ENCODE measurements at places on chromosomes 2 and 18. TPM values are rescaled to one million over a fixed set of nuclear protein-coding genes. Genes with fewer than 3 reads are reported as not detected.

- DNase-seq, result no peak
- H3K36me3 ChIP-seq, result no peaks in the 10 kb centered on the region
- H3K4me3 ChIP-seq, result no peak overlapping the region
- H3K4me1 ChIP-seq, result no peaks in the 10 kb centered on the region
Measured at GRCh38 chr2:153213022-153213421, 265.5 kb downstream of the RPRM start.

DNA sequence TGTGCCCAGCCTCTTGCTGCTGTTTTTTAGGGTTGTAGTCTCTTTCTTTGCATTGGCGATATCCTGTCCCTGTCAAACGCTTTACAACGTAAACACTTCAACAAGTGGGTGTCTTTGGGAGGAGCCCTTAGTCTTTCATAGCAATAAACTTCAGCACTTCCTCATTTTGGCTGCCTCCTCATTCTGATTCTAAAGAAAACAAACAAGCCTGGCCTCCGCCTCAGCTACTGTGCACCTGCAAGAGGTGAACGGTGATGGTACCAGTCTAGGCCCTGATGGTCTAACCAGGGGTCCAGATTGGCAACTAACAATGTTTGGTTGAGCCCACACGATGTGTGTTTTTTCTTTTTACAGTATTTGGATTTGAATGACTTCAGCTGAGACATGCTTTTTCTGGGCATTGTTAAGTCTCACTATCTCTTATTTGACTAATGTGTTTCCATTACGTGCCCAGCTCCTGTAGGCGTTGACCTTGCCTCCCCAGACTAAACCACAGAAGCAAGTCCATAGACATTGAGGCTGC, 53.2 kb upstream of the CUL3 start:
- DNase-seq, result no peak
- no peak overlapping the region for H3K27ac ChIP-seq
- H3K4me1 ChIP-seq, result no peaks in the 10 kb centered on the region
- H3K4me3 ChIP-seq, result no peak overlapping the region
- no peaks in the 10 kb centered on the region for H3K36me3 ChIP-seq
- peaks cover 2% of the 10 kb centered on the region for H3K27me3 ChIP-seq

DNA sequence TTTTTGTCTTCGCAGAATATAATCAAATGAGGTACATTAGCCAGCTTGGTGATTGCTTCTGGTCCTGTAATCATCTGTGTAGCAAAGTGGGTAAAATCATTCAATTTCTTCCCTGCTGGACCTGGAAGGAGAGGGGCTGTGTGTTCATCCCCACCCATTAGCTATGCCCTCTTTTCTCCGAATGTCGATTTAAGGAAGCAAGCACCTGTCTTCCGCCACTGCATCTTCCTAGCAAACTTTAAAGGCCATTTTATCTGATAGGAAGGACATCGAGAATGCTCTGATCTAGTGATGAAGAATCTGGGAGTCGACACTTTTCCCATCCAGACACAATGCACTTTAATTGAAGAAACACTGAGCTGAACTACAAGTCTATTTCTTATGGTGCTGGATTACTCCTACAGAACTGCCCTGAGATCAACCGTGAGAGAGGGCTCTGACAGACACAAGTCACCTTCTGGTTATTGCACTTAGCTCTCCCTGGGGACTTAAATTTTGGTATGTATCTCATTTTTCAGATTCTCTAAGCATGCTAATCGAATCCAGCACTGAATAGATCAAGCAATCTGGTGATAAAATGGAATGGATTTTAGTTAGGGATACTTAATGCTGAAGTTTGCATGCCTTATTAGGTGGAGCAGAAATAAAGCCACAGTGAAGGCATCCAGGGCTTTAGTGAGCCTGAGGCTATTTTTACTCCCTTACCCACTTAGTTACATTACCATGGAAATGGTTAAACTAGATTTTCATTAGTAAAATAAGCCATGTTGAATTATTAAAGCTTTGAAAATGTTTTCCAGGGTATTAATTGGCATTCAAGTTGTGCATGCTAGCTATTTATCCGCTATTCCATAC, 1.3 kb downstream of the NYAP2 start:
- H3K4me3 ChIP-seq, result no peak overlapping the region
- DNase-seq, result no peak
- no peak overlapping the region for H3K27ac ChIP-seq
- no peaks in the 10 kb centered on the region for H3K36me3 ChIP-seq
- H3K4me1 ChIP-seq, result no peaks in the 10 kb centered on the region

DNA sequence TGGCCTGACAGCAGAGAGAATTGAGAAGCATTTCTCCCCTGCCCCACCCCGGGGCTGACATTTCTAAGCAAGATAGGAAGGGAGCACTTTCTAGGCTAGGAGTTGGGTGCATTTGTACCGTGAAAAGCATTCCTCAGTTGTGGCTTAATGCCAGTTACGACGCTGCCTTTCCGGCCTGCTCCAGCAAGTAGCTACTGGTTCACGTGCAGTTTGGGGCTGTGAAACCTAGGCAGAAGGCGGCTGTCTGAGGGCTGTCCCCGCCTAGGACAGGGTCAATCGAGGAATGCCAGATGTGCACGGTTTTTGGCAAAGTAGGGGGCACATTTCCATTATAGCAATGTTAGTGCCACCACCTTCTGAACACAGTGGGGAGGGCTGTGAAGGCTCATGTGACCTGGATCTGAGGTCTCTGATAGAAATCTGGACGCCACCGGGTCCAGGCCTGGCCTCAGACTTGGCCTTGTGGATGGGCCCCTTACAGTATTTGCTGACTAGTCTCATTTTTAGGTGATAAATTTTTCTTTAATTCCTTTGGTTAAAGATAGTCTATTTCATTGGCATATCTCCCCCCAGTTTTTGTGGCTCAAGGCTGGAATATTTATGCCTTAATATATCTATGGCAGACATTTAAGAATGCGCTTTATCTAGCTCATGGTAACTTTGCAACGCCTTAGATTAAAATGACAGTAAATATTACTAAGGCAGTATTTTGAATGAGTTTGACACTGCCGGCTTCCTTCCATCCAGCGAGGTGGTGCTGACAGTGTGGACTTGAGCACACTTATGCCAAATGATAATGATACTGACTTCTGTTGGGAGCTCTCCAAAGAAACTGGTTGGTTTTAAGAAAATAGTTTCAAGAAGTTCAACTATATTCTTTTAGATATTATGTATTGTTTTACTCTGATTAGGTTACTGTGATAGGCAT, 78.7 kb downstream of the LPIN1 start:
- no peak overlapping the region for H3K4me3 ChIP-seq
- peaks cover 16% of the 10 kb centered on the region for H3K36me3 ChIP-seq
- peaks cover 21% of the 10 kb centered on the region for H3K4me1 ChIP-seq
- H3K27me3 ChIP-seq, result no peaks in the 10 kb centered on the region
- no peak overlapping the region for H3K27ac ChIP-seq

- no peak overlapping the region for H3K27ac ChIP-seq
- no peaks in the 10 kb centered on the region for H3K36me3 ChIP-seq
- DNase-seq, result peak; percentile 9
- H3K27me3 ChIP-seq, result peaks cover 62% of the 10 kb centered on the region
- H3K4me3 ChIP-seq, result peak overlapping the region; percentile 6
- peaks cover 3% of the 10 kb centered on the region for H3K4me1 ChIP-seq
Measured at GRCh38 chr2:119431976-119432850, 559 bp downstream of the TMEM37 start.

DNA sequence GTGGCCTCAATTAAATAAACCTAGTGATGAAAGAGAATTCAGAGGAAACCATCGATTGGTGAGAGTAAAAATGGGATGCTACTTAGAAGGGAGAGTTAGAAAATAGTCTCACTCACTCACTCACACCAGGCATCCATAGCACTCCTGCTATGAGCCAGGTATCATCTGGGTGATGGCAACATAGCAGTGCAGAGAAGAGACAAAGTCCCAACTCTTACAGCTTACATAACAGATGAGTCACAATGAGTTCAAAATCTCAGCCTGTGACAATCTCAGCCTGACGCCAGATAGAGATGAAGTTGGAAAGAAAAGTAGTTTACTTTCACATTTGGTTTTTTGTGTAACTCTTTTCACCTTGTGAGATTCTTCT, 55.4 kb upstream of the THOC1 start:
- peak; percentile 38 for DNase-seq
- H3K4me1 ChIP-seq, result peaks cover 1% of the 10 kb centered on the region
- no peaks in the 10 kb centered on the region for H3K36me3 ChIP-seq
- no peak overlapping the region for H3K27ac ChIP-seq
- H3K4me3 ChIP-seq, result no peak overlapping the region
- peaks cover 50% of the 10 kb centered on the region for H3K27me3 ChIP-seq

GRCh38 chr18:75958683-75959082, 531.2 kb upstream of the SMIM21 start:
- no peak for DNase-seq
- no peaks in the 10 kb centered on the region for H3K4me1 ChIP-seq
- no peaks in the 10 kb centered on the region for H3K36me3 ChIP-seq
- no peak overlapping the region for H3K27ac ChIP-seq

DNA sequence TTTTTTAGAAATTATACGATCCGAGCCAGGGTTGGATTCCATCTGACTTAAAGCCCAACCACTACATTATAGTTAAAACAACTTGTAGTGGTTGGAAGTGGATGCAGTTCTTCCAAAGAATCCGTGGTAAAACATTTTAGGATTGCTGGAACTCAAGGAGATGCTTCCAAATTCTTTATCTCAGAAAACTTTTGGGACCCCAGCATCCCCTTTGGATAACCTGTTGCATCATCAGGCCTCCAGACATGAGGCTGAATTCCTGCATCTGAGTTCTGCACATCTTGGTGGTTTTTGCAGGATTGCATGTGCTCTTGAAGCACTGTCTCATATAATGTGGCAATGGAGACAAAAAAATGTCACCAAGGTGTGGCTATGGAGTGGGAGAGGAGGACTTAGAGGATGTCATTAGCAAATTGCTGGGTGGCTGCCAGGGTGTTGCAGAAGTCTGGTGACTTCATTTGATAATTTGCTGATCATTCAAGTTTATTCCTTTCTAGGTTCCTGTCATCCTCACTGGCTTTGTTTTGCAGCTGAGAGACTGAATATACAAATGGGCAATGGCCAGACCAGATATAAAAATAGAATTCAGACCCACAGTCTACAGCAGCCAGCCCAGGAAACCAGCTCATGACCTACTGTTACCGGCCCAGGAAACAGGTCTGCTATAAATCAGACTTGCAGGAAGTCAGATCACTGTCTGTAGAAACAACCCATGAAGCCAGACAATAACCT, 207.7 kb downstream of the BCL2 start:
- H3K4me1 ChIP-seq, result no peaks in the 10 kb centered on the region
- DNase-seq, result no peak
- H3K4me3 ChIP-seq, result no peak overlapping the region
- H3K36me3 ChIP-seq, result no peaks in the 10 kb centered on the region
- peaks cover 19% of the 10 kb centered on the region for H3K27me3 ChIP-seq

GRCh38 chr2:195596840-195597239, 60.2 kb upstream of the SLC39A10 start:
- DNase-seq, result no peak
- peaks cover 2% of the 10 kb centered on the region for H3K4me1 ChIP-seq
- no peaks in the 10 kb centered on the region for H3K27me3 ChIP-seq
- H3K27ac ChIP-seq, result no peak overlapping the region
- no peaks in the 10 kb centered on the region for H3K36me3 ChIP-seq

DNA sequence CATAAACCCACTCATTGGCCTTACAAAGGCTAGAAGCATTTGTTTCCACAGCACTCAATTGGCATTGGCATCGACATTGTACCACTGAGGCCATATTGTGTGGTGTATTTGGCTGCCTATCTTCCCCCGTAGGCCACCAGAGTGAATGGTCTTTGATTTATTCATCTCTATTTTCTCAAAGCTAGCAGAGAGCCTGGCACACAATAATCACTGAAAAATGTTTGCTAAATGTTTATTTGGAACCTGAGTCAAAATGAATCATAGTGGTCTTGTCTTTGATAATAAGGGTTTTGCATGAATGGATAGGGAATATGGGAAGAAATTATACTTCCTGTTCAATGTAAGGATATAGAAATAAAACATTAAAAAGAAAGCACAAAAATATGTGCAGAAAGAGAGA, 107.3 kb upstream of the SLC8A1 start:
- H3K27me3 ChIP-seq, result no peaks in the 10 kb centered on the region
- no peaks in the 10 kb centered on the region for H3K36me3 ChIP-seq
- H3K27ac ChIP-seq, result no peak overlapping the region
- H3K4me1 ChIP-seq, result peaks cover 8% of the 10 kb centered on the region

GRCh38 chr2:101199251-101199791, 48.1 kb upstream of the TBC1D8 start:
- no peak overlapping the region for H3K27ac ChIP-seq
- peak; percentile 26 for DNase-seq
- peaks cover 4% of the 10 kb centered on the region for H3K27me3 ChIP-seq
- no peak overlapping the region for H3K4me3 ChIP-seq

- no peak for DNase-seq
- peaks cover 8% of the 10 kb centered on the region for H3K4me1 ChIP-seq
- H3K27me3 ChIP-seq, result no peaks in the 10 kb centered on the region
Measured at GRCh38 chr2:190507135-190507534, 27.4 kb downstream of the NEMP2 start.

CDH19 gene
- total RNA-seq, result not detected

CHRNG gene
- not detected for total RNA-seq

GKN2 gene
- not detected for total RNA-seq

CHN1 gene
- total RNA-seq, result 58.4 TPM

ARHGAP25 gene
- total RNA-seq, result 0.36 TPM

FBXO15 gene
- total RNA-seq, result 0.90 TPM

B4GALT6 gene
- 3.9 TPM for total RNA-seq

PROKR1 gene
- not detected for total RNA-seq

ZNF516 gene
- 9.7 TPM for total RNA-seq

VWA3B gene
- not detected for total RNA-seq

ALPG gene
- not detected for total RNA-seq

DNAJC5G gene
- not detected for total RNA-seq

Measured in IMR-90 (cell line).